ENCODE measurements at places on chromosomes 5 and 9.

GRCh38 chr5:158816011-158816696, 283.6 kb downstream of the EBF1 start:
- no peak for DNase-seq

- peak; percentile 74 for DNase-seq
Observed at GRCh38 chr5:151696470-151697061, 9.9 kb upstream of the SPARC start.

- no peak for DNase-seq
Observed at GRCh38 chr9:128393970-128394369, 22.8 kb downstream of the URM1 start.

DNA sequence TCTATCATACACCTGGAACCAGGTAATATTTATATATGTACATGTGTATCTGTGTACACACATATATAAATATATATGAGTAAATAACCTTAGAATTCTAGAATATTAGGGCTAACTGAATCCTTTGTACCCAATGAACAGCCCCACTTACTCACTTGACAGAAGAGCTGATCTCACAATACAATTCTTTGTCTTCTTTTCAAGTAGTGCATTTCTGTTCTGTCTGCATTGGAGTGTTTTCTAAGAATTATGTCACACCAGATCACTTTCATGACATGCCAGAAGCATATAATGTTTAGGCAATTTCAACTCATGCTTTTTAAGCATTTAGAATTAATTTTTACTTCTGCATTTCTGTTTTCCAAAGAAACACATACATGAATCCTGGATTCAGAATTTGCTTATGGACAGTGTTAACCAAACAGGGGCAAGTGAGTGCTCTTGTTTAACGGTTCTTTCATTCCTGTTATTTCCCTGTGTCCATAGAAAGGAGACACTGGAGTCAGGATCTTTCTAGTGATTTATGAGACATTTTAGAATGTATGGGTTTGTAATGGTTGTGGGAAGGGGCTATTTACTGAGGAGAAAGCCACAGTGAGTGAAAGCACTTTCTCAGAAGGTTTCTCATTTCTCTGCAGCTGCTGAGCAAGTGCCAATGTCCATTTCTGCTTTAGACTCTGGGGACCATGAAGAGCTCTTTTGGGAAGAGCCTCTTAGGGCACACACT, 123.2 kb downstream of the RMI1 start:
- no peak for DNase-seq

GRCh38 chr9:113712053-113712452, 164.1 kb upstream of the ZNF618 start:
- no peak for DNase-seq

- DNase-seq = peak; percentile 94
Observed at GRCh38 chr5:72138943-72139521, 31.8 kb downstream of the MAP1B start.

GRCh38 chr9:106417685-106418084, 445.3 kb upstream of the ZNF462 start:
- no peak for DNase-seq

GRCh38 chr5:28809811-28810750, 1771.7 kb upstream of the CDH9 start:
- no peak for DNase-seq

DNA sequence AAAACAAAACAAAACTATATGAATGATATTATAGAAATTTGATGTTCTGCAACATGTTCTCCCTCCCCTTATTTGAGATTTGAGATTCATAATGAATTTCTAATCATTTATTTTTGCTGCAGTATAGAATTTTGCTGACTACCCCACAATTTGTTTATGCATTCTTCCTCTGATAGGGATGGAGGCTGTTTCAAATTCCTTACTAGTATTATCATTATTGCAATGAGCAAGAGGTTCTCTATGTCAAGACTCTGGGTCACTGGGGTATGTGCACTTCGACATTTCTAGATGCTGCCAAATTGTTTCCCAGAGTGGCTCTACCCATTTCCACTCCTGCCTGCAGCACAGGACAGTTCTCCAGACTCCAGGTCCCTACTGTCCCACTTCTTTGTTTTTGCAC, 54.9 kb upstream of the DAB2IP start:
- no peak for DNase-seq

DNA sequence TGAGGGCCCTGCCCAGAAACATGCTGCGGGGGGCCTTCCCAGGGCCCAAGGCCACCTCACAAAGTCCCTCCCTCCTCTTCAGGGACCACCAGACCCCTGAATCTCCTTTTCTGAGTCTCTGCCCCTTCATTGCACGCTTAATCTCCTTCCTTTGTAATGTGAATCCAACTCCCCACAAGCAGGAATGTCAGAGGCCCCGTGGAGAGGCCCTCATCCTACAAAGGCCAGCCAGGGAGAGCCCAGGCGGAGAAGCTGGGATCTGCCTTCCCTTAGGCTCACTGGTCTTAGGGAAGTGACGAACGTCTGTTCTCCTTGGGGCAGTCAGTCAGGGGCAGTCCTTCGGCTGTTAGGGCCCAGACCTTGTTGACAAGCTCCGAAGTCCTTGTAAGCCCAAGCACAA, 2.3 kb downstream of the SMIM33 start:
- DNase-seq = no peak

DNA sequence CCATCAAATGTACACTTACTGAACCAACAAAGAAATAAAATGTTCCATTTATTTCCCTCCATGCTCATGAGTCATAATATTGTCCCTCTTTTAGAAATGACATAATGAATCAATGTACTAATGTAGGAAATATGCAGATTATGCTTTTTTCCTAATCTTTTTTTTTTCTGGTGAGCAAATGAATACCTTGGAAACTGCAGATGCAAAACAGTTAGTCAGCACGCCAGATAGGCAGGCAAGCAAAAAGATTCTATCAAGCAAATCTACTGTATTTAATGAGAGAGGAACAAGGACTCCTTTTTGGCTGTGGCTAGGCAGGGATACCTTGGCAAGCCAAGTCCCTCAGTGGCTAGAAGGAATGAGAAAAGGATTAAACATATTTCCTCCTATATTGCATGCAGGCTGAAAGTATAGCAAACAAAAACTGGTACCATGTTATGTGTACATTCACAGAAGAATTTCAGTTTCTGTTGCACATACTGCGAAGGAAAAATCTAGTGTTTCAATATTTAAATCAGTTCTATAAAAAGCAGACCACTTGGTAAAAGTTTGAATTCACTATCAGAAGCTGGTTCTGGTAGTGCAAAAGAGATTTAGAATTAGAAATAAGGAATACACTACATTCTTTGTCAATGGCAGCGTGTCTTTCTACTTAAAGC, 605.4 kb downstream of the TLE1 start:
- DNase-seq = peak; percentile 54

DNA sequence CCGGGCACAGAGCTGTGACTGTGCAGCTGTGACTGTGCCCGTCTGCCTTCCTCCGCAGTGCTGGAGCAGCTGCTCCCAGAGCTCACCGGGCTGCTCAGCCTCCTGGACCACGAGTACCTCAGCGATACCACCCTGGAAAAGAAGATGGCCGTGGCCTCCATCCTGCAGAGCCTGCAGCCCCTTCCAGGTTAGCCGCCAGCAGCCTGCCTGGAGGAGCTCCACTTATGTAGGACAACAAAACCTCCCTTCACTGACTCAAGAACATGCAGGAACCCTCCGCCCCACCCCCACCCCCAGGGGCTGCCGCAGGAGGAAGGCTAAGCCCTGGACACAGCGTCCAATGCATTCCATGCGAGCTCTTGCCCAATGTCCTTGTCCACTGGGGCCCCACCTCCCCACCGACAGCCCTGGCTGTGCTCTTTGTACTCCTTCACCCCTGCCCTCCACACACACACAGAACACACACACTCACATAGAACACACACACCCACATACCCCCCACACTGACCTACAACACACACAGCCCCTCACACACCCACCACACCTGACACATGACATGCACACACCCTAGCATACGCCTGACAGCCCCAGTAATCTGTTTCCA, 27.9 kb downstream of the AFAP1L1 start:
- no peak for DNase-seq

GRCh38 chr5:85375525-85375924, 990.8 kb upstream of the EDIL3 start:
- DNase-seq = no peak

DNA sequence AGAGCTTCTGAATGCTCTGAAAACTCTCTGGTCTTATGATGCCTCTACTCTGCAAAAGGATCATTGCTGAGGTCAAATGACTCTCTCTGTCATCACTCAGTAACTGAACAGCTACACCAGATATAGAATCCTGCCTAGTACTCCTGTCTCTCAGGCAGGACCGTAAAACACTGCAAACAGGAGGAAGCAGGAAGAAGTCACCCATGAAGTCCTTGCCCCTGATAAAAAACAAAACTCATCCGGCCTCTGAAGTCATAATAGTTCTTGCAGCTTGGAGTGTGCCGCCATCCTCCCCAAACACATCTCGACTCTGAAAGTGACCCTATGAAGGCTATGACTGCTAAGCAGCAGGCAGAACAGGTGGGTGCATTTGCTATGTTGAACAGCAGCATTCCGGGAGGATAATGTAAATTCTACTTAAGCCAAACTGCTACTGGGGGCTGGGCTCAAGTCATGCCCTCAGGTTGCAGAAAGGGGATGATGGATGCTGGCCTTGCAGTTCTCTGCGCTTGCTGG, 81.9 kb upstream of the FAM169A start:
- DNase-seq = no peak

DNA sequence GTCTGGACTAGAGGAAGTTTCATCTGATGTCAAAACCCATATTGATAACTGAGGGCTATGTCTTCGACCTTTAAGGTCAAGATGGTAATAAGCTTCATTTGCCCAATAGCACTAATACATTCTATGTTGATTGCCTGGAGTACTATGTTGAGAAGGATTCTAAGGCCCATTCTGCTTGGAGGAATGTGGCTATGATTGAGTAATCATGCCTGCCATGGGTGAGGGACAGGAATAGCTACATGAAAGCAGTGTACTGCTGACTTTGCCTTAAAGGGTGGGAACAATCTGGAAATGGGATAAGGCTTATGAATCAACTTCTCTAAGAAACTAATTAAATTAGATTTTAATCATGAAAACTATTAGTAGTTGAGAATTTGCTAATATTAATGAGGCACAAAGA, 13.6 kb downstream of the NNT start:
- DNase-seq = no peak

DNA sequence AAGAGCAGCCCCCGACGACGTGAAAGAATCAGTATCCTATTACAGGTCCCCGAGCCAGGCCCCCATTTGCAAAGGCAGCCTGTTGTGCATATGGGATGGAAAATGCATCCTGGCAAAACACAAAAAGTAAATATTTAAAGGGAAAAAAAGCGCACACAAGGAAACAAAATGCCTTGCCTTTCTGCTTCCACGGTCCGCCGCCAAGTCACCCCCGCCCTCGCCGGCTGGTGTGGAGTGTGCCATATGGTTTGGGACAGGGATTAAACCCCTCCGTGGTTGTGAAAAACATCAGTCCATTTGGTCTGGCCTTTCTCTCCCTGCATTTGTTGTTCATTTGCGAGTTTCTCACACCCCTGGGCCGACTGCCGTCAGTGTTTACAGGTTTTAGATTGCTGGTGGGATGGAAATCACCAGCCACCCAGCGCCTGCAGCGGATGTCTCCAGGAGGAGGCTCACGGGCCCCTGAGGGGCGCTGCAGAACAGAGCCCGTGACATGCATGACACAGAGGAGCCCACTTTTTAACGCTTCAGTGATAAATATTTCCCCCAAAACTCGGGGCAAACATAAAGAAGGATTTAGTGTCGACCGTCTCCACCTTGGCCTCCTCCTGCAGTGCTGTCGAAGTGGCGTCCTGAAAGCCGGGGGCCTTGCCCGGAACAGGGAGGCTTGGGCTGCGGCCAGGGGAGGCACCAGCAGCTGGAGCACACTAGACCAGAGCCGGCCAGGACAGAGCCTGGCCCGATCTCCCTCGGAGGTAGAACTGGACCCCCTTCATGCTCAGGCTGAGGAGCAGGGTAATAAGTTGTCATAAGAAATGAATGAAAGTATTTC, 161.5 kb downstream of the HSD17B3 start:
- no peak for DNase-seq

- DNase-seq = no peak
Observed at GRCh38 chr9:89739511-89739910, 134.7 kb downstream of the GADD45G start.

DNA sequence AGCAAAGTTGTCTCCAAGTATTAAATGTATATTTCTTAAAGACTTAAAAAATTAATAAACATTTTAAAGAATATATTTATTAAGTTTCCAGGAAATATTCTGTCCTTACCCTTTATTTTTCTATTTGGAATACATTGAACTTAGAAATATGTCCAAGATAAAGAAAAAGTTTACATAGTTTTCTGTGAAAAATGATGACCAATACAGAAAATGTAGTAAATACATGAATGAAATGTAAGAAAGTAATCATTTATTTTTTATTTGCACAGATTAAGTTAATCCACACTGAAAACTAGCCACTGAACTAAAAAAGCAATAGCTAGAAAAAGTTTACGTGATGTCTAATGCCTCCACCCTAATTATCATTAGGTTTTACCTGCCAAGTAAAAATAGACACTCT, 273.2 kb downstream of the ARL15 start:
- DNase-seq = no peak

DNA sequence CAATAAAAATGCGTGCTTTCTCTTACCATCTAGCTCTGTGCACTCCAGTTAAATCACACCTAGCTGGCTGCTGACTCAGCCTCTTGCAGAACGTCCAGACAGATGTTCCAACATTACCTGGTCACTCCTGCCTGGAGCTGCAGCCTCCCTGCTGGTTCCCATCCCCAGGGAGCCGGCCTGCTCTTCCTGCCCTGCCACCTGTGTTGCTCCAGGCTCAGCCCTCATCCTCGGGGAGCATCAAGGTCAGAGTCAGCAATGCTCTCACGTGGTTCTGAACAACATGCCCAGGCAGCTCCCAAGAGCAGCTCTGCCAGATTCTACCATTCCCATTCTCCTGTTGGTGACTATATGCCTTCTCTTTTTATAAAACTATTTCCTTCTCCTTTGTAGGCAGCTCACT, 81.3 kb downstream of the GADD45G start:
- DNase-seq = no peak

DNA sequence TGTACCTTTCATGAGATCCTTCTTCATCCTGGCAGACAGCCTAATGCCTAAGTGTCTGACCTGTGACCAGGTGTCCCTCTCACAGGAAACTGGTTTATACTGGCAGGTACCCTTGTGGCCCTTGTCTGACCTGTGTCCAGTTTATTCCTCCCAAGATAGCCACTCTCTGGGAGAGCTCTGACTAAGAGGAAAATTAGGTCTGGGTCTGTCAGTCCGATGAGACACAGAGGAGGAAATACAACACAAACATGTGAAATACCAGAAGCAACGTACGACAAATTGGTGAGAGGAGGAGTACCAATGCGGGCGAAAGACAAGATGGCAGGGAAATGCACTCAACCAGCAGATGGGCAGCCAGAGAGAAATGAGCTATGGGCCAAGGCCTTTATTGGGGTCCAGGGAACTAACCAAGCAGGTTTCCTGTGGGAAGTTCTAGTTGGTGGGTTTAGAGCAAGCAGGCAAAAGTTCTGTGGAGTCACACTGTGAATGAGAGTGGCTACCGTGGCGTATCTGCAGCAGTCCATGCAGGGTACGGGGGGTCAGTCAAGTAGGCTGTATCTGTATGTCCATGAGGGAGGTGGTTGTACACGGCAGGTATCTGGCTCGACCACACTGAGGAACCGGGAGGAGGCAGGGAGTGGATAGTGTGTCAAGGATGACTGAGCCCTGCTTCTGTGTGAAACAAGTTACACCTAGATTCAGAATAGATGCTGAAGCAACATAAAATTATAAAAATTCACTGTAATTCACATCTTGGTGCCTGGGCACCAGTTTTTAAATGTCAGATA, 109.0 kb downstream of the MLLT3 start:
- DNase-seq = no peak
